ENCODE measurements at places on chromosomes 12 and 14.

DNA sequence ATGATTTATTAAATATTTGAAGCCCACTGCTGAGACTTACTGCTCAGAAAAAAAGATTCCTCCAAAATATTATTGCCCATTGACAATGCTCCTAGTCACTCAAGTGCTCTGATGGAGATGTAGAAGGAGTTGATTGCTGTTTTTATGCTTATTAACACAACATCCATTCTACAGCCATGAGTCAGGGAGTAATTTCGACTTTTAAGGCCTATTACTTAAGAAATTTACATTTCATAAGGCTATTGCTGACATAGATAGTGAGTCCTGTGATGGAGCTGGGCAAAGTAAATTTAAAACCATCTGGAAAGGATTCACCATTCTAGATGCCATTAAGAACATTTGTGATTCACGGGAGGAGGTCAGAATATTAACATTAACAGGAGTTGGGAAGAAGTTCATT, 5.2 kb downstream of the KCNJ8 start:
- no peak for DNase-seq

DNA sequence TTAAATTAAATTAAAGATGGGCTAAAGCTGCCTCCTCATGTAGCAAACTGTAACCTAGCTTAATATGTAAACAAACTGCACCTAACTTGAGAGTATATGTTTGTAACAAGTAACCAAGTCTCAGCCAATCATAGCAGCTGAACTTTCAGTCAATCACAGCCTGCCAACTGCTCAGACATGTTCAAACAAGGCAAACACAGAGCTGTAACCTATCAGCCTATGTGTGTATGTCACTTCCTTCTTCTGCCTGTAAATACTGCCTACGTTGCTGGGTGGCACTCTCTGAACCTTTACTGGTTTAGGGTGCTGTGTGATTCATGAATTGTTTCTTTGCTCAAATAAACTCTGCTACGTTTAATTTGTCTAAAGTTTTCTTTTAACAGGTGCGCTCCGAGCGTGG, 2.9 kb downstream of the SERPINA6 start:
- DNase-seq = peak; percentile 20

- DNase-seq = peak; percentile 42
Observed at GRCh38 chr14:61598980-61599379, 96.3 kb upstream of the HIF1A start.

DNA sequence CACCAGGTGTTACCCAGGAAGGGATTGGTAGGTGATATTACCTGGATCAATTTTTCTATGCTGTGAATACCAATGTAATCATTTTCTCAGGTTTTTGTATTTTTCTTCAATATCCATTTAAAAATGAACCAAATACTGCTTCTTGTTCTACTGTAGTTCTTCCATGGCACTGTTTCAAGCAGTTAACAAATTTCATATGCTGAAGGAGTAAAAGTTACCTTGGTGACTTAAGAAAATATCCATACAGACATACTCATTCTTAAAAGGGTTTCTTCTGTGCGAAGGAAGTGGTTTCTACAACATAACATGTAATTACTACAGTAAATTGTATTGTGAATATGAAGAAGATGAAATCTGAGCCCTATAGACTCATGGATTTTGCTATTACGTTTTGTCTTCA, 222.5 kb downstream of the TMEM117 start:
- DNase-seq = no peak

DNA sequence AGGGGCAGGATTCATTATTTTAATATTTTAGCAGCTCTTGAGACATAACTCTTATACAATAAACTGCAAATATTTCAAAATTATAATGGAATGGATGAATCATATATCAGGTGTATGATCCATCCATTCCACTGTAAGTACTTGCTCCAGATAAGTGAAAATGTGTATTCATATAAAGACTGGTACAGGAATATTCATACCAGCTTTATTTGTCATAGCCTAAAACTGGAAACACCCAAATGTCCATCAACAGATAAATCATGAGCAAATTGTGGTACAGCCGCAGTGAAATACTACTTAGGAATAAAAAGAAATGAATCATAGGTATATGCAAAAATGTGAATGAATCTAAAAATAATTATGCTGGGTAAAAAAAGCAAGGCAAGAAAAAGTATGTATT, 263.6 kb upstream of the SYT10 start:
- no peak for DNase-seq

Data from inflammatory macrophage treated with lipopolysaccharide for 4 hours (primary cell).